ENCODE measurements at places on chromosomes 4 and X. TPM values are rescaled to one million over a fixed set of nuclear protein-coding genes. Genes with fewer than 3 reads are reported as not detected.

OCIAD2 gene
- 30.6 TPM for total RNA-seq

- no peak overlapping the region for H3K27ac ChIP-seq
- DNase-seq, result no peak
- no peaks in the 10 kb centered on the region for H3K36me3 ChIP-seq
- no peak overlapping the region for H3K4me3 ChIP-seq
- no peaks in the 10 kb centered on the region for H3K27me3 ChIP-seq
- H3K4me1 ChIP-seq, result no peaks in the 10 kb centered on the region
Measured at GRCh38 chrX:4851534-4851933, 1138.1 kb upstream of the PRKX start.

GRCh38 chr4:168864821-168865541, 145.1 kb downstream of the CBR4 start:
- no peak overlapping the region for H3K4me3 ChIP-seq
- no peaks in the 10 kb centered on the region for H3K27me3 ChIP-seq
- H3K4me1 ChIP-seq, result no peaks in the 10 kb centered on the region
- H3K27ac ChIP-seq, result no peak overlapping the region
- no peak for DNase-seq

WDFY3 gene
- total RNA-seq, result 126 TPM

DNA sequence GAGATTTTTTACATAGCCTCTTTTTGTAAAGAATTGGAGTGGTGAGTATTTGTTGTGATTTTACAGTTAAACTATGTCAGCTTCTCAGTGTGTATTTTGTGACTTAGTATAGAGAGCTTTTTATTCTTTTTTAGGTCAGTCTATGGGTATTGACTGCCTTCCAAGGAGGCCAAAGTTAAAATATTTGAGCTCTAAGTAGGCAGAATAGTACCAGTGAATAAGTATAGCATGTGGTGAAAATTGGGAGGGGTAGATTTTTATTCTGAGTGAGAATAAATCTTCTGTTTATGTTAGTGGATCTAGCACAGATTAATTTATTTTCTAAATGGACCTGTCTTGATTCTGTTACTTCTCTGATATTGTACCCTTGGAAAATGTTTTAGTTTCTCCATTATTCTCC, 37.5 kb downstream of the HERC3 start:
- H3K4me1 ChIP-seq, result peaks cover 6% of the 10 kb centered on the region
- H3K4me3 ChIP-seq, result no peak overlapping the region
- no peak for DNase-seq
- H3K27ac ChIP-seq, result no peak overlapping the region
- no peaks in the 10 kb centered on the region for H3K27me3 ChIP-seq
- H3K36me3 ChIP-seq, result no peaks in the 10 kb centered on the region

GAGE2A gene
- not detected for total RNA-seq

All from upper lobe of right lung (tissue), 1 donor.